ENCODE measurements at places on chromosomes 1 and 21. TPM values are rescaled to one million over a fixed set of nuclear protein-coding genes. Genes with fewer than 3 reads are reported as not detected.

Gene NUCKS1
- 73.2 TPM for total RNA-seq

GRCh38 chr1:195113471-195113870 lies 1494.8 kb downstream of the KCNT2 start:
- H3K4me1 ChIP-seq, result no peaks in the 10 kb centered on the region
- no peak overlapping the region for H3K4me3 ChIP-seq
- H3K27ac ChIP-seq, result no peak overlapping the region
- H3K36me3 ChIP-seq, result no peaks in the 10 kb centered on the region
- no peak for DNase-seq
- H3K27me3 ChIP-seq, result no peaks in the 10 kb centered on the region

Gene AUNIP
- total RNA-seq, result 0.31 TPM

Gene SPRR2F
- total RNA-seq, result not detected

- no peaks in the 10 kb centered on the region for H3K27me3 ChIP-seq
- DNase-seq, result no peak
- H3K36me3 ChIP-seq, result peaks cover 3% of the 10 kb centered on the region
- no peak overlapping the region for H3K4me3 ChIP-seq
- H3K27ac ChIP-seq, result no peak overlapping the region
Measured at GRCh38 chr1:55061706-55062321, 22.5 kb downstream of the PCSK9 start.

Measured in T-helper 17 cell (primary cell).